NCI-H748 treated with DMSO at 0.1 percent for 48 hours (cell line): ENCODE measurements at places on chromosomes 4 and X.

GRCh38 chrX:122866532-122866931 lies 317.5 kb upstream of the GRIA3 start:
- no peak for DNase-seq

- DNase-seq: no peak
Observed at GRCh38 chr4:154983714-154984113, 202.6 kb downstream of the RBM46 start.

- peak; percentile 44 for DNase-seq
Observed at GRCh38 chr4:182478475-182478874, 235.3 kb downstream of the TENM3 start.

DNA sequence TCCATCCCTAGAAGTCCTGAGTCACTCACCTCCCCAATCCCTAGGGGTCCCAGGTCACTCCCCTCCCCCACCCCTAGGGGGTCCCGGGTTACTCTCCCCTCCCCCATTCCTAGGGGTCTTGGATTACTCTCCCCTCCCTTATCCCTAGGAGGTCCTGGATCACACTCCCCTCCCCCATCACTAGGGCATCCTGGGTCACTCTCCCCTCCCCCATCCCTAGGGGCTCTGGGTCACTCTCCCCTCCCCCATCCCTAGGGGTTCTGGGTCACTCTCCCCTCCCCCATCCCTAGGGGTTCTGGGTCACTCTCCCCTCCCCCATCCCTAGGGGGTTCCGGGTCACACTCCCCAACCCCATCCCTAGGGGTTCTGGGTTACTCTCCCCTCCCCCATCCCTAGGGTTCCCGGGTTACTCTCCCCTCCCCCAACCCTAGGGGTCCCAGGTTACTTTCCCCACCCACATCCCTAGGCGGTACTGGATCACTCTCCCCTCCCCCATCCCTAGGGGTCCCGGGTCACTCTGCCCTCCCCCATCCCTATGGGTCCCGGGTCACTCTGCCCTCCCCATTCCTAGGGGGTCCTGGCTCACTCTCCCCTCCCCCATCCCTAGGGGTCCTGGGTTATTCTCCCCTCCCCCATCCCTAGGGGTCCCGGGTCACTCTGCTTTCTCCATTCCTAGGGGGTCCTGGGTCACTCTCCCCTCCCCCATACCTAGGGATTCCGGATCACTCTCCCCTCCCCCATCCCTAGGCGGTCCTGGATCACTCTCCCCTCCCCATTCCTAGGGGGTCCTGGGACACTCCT lies 2.1 kb downstream of the ASMTL start:
- no peak for DNase-seq

DNA sequence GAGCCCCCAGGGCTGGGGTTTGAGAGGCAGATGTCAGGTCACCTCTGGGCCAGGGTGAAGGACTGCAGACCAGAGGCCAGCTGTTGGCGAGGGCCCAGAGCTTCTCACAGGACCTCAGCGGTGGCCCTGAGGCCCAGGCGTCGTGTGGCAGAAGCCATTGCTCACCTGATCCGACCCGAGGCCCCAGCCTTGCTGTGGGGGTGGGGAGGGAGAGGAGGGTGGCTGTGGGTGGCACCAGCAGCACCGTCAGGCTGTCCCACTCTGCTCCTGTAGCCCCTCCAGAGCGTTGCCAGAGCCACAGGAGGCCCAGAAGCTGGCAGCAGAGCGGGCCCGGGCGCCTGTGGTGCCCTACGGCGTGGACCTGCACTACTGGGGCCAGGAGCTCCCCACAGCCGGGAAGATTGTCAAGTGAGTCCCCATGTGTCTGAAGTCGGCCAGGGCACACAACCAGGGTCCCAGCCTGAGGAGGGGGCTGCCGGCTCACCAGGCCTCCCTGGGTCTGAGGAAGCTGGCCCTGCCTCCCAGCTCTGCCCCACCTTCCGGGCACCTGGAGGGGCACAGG lies 28.8 kb downstream of the UVSSA start:
- DNase-seq: no peak

- DNase-seq: no peak
Observed at GRCh38 chrX:18899796-18900380, 84.0 kb downstream of the PHKA2 start.

DNA sequence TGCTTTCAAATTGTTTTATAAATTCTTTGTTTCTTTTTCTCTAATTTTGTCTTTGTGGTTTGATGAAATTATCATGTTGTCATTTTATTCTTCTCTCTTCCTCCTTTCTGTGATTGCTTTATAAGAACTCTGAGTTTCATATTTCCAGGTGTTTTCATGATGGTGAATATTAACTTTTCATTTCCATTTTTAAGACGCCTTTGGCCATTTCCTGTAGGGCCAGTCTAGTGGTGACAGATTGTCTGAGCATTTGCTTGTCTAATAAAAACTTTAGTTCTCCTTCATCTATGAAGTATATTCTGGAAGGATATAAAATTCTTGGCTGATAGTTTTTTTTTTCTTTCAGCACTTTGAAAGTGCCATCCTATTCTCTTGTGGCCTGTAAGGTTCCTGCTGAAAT lies 128.1 kb downstream of the FAM13A start:
- no peak for DNase-seq

DNA sequence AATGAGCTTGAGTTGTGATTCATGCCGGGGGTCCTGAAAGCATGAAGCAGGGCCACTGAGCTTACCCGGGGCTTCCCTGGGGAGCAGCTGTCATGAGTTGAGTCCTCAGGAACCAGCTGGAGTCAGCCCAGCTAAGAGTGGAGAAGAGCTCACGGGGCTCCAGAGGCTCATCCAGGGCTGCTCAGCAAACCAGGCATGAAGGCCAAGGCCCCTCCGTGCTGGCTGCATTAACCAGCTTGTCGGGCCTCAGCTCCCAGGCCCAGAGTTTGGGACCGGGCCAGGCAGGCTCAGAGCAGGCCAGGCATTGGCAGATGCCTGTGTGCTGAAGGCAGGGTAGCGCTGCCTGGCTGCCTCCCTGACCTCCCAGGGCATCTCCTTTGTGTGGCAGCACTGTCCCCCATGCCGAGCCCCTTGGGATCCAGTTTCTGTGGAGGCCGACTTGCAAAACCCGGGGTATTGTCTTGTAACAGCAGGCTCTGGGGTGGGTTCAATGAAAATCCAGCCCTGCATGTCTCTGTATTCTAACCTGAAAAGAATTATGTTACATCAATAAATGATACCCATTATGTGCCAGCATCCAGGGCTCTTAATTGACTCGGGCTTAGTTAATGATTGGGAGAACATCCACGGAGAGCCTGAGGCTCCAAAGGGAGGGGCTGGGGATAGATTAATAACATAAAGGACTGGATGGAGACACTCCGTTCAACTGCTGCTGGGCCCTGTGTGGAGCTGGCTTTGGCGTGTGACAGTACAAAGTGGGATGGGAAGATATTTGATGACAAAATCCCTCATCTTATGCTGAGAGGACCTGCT lies 68.0 kb upstream of the MSX1 start:
- DNase-seq: no peak

- DNase-seq: no peak
Observed at GRCh38 chrX:19810802-19811201, 76.6 kb downstream of the SH3KBP1 start.

GRCh38 chr4:56656346-56656643 lies 24.8 kb downstream of the HOPX start:
- no peak for DNase-seq

GRCh38 chr4:14449308-14449707 lies 553.0 kb upstream of the CPEB2 start:
- DNase-seq: no peak

- no peak for DNase-seq
Observed at GRCh38 chr4:129335818-129336217, 239.9 kb downstream of the C4orf33 start.

GRCh38 chrX:17039826-17040225 lies 93.4 kb downstream of the REPS2 start:
- DNase-seq: no peak

DNA sequence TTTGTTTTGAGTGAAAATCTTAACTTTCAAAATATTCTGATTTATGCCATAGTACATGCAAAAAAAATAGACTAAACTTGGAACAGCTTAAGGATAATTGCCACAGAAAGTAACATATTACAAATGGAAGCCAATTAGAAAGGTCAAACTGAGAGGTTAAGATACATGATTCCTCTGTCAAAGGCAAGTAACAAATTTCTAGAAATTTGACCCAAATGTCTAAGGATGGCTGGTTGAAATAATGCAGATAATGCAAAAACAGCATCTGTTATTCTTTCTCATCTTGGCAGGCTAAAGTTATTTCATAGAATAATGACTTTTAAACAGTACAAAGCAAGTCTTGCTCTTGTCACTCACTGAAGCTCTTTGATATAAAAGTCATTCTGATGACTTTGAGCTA lies 10.5 kb downstream of the FGF5 start:
- DNase-seq: no peak

- DNase-seq: no peak
Observed at GRCh38 chr4:77176640-77177039, 19.6 kb downstream of the CCNG2 start.

DNA sequence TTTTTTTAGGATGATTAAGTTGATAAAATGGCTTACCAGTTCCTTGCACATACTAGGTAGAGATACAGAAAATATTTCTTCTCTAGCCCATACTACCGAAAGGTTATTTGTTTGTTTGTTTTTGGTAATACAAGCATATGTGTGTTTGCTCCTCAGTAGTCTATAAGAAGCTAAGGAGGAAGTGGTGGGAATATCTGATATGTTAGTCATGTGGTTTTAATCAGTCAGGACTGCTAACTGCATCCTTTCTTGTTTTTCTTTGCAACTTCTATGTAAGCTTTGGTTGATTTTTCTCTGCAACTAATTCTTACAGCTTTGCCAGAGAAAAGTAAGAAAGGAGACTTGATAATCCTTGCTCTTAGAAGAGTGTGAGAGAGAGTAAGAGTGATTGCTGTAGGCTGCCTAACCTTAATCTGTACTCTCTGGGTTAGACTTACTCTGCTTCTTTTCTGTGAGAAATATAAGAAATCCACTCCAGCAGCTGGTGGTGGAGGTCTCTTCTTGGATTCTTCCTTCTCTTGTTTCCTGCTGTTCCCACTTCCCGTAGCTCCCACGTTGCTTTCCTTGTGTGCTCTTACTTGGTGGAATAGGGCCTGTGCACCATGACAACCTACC lies 28.3 kb downstream of the SEPTIN11 start:
- no peak for DNase-seq

GRCh38 chr4:14749910-14750309 lies 252.4 kb upstream of the CPEB2 start:
- peak; percentile 34 for DNase-seq

DNA sequence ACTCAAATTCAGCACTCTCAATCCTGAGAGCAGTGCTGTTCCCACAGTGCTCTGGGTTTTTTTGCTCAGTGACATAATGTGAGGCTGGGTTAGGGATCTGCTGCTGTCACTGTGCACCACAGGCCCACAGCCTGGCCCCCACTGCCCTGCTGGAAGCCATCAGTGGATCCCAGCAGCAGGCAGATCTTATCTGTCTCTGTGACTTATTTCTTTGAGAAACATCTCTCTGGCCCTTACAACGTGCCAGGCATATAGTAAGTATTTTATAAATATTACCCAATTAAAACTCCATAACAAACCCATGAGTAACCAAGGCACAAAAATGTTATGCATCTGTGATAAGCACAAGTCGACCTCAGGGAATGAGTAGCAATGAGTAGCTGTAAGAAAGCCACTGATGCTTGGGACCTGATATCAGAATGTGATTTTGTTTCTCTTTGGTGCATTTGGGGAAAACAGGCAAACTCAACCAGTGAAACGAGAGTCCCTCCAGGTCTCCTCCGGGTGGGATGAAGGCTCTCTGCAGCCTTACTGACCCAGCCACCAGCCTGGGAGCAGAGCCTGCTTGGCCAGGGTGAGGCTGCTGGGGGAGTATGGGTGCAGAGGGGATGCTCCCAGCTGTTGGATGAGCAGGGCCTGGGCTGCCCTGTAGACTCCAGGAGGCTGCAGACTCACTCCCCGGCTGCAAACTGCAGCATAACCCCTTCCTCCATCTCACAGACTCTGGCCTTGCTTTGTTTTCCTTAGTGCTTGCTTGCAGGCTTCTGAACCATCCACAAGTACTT lies 172.7 kb upstream of the LNX1 start:
- no peak for DNase-seq

GRCh38 chr4:41709844-41710481 lies 38.6 kb downstream of the PHOX2B start:
- DNase-seq: no peak

- DNase-seq: no peak
Observed at GRCh38 chrX:31331928-31332327, 260.1 kb upstream of the FTHL17 start.

GRCh38 chr4:179361978-179362486 lies 1919.8 kb upstream of the AGA start:
- DNase-seq: no peak

DNA sequence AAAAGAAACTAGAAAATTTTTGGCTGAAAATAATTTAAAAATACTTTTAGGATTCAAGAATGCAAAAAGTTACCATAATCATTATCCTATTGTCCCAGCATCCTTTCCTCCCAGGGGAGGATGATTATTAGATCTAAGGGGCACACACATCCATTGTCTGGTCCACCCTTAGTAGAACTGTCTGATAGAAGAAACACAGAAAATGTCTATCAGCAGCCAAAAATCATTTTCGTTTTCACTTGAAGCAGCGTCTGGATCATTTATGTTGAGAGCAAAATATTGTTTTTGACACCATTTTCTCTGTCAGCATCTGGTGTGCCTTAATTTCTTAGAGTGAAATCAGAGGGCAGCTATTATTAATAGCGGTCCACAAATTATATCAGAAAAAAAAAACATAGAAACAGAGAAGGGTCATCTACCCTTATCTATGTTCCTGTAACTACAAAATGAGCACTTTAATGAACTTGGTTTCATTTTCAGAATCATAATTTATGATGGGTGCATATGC lies 446.3 kb downstream of the TRAM1L1 start:
- DNase-seq: no peak

DNA sequence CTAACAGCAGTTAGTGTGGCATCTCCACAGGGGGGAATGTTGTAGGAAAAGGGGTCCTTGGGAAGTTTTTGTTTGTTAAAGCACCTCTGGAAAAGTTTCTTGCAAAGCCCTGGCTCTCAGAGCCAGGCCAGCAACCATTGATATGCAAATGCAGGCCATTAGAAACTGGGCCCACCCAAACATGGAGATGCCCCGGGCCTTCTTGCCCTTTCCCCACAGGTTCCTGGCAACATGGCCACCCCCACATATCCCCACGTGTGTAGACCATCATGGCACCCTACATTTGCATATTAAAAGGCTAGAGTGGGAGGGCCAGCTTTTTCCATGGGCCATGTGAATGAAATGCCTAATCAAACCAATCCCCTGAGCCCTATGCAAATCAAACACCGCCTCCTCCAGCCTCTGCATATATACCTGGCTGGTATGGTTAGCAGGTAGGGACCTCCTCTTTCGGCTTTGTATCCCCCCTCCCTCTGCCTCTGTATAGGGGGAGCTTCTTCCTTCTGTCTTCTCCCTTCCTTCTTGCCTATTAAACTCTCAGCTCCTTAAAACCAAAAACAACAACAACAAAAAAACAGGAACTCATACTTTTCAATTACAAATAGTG lies 44.0 kb upstream of the ZCCHC13 start:
- no peak for DNase-seq

GRCh38 chrX:38117485-38117884 lies 103.2 kb downstream of the SRPX start:
- no peak for DNase-seq

DNA sequence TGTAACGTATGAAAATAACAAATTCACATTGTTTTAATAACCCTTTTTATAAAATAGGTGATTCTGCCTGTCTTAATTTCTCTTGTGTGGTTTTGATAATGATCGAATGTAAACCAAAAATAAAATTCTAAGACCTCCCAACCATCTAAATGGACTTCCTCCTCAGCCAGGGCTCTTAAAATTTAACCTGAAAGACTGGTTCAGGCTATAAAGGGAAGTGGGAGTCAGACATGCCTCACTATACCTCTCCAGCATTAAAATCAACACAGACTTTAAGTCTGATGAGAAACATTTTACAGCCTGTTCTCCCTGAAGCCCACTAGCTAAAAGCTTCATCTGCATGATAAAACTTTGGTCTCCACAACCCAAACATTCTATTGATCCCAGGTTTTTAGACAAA lies 97.6 kb upstream of the STIM2 start:
- no peak for DNase-seq
